Hindlimb muscle (tissue), 1 donor: ENCODE measurements at places on chromosomes 7 and 10.

- DNase-seq = no peak
Measured at GRCh38 chr10:89100680-89101079, 106.4 kb downstream of the CH25H start.

GRCh38 chr7:46681865-46682503 lies 760.9 kb upstream of the IGFBP3 start:
- peak; percentile 30 for DNase-seq

DNA sequence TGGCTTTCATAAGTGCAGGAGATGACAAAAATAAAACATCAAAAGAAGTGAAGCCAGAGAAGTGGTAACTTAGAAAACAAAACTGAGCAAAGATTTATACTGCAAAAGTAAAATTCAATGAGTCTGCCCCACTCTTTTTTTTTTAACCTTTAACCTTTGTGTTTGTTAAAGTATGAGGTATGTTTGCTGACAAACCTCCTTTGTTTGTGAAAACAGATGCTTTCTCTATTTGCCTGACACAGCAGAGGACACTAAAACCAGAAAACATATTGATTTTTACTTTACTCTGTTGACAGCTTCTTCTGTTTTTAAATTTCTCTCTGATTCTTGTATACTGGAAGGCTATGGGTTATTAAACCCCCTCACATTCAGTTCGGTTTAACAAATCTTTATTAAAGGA lies 57.6 kb downstream of the SGMS1 start:
- no peak for DNase-seq

DNA sequence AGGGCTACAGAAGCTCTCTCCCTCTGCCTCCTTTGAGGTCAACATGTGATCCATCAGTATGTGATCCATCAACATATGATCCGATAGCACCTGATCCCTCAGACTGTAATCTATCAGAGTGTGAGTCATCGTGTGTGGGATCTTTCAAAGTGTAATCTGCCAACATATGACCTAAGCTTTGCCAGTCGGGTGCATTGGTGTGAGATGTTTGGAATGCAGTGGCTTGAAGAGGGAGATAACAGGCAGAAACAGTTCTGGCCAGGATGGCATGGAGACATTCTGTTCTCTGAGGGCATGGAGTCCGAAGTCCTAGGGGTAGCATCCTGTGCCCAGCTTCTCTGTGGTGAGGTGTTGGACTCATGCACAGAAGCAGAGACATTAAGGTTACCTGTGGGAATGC lies 217.7 kb upstream of the ETV1 start:
- no peak for DNase-seq

DNA sequence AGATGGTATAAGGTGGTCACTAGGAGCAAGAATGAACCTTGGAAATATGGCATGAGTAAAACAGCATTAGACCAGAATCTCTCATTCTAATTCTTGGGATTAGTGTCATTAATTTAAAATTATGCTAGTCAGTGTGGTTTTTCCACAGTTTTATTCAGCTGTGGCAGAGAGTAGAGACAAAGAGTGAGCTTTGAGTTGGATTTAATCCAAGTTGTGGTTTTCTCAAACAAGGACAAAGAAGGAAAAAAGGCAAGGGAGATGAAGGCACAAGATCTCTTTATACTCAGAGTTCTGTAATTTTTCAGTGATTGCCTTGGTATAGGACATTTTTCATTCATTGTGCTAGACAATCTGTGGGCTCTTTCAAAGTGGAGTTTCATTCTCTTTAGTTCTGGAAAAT lies 28.2 kb upstream of the AKAP9 start:
- no peak for DNase-seq

GRCh38 chr10:59435707-59436106 lies 73.4 kb upstream of the FAM13C start:
- no peak for DNase-seq

- DNase-seq = no peak
Measured at GRCh38 chr7:75958802-75959543, 35.4 kb downstream of the TMEM120A start.

DNA sequence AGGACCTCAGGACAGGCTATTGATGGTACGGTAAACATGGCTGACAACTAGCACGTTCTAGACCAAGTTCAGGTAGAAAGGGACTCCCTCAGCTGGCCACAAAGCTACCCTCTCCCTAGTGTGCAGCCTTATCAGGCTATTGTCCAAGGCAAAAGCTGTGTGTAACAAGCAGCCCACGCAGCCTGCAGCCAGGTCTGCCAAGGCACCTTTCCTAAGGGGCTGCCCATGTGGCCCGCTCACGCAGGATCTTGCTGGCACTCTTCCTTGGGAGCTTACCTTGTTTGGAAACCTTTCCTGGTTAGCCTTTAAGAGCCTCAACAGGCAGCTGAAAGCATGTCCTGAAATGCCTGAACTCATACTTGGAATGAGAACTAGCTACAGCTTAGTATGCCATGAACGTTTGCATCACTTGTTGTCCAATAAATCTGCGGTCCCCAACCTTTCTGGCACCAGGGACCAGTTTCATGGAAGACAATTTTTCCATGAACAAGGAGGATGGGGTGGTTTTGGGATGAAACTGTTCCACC lies 51.7 kb downstream of the SYPL1 start:
- no peak for DNase-seq

- DNase-seq = no peak
Measured at GRCh38 chr10:97511711-97512440, 13.2 kb downstream of the UBTD1 start.

GRCh38 chr10:82515256-82515655 lies 640.3 kb downstream of the NRG3 start:
- DNase-seq = no peak

DNA sequence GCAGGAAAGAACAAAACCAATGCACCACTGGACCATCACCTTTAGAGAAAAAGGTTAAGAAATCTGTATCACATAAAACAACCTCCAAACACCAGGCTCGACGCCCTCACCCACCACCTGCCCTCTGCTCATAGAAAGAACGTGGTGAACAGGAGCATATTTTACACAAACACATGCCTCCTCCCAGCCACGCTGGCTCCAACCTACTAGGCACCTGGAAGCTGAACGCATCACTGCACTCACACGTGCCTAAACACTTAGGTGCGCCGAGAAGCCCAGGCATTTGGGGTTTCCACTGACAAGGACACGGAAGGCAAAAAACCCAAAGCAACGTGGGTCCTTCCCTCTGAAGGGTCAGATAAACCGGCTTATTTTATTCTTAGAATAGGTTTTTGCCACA lies 56.0 kb downstream of the PTPRN2 start:
- DNase-seq = no peak

- no peak for DNase-seq
Measured at GRCh38 chr7:141461924-141462323, 89.3 kb upstream of the AGK start.

DNA sequence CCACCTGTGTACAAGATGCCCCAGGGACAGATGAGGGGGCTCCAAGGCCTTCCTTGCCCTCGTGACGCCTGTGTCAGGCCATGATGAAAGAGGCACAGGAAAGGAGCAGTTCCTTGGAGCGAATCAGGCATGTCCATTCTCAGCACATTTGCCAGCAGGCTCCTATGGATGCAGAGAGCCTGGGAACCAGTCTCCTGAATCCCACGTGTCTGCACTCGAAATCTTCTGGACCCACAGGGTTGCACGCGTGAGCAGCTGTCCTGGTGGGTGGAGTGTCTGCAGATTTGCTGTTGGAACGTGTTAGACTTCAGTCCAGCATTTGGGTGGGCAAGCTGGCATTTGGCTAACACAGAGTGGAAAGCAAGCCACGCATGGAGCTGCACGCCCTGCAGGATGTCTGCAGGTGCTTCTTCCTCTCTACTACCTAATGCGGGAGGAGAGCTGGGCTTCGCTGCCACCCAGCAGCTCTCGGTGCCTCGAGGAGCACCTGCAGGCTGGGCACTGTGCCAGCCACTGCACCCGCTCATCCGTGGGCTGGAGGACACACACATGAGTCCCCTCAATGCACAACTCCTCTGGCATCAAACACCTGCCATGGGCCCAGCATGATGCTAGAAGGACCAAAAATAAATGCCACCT lies 140.7 kb downstream of the PAXIP1 start:
- no peak for DNase-seq

- DNase-seq = no peak
Measured at GRCh38 chr10:4181621-4182049, 396.6 kb upstream of the KLF6 start.

DNA sequence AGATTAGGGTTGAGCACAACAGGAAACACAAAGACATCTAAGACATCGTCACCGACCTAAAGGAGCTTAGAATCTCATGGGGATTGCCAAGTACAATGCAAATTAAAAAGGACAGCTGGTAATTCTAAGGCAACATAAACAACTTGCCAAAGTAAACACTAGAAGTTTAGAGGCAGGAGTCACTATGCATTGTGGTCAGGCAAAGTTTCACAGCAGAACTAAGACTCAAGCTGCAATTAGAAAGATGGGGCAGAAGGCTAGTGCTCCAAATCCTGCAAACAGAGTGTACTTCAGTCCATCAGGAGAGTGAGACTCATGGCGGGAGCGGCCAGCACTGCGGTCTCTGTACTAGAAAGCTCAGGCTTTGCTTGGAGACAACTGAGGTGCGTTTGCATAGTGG lies 52.7 kb downstream of the HIPK2 start:
- DNase-seq = no peak

GRCh38 chr7:24926623-24927524 lies 53.1 kb downstream of the OSBPL3 start:
- no peak for DNase-seq
